ENCODE measurements at places on chromosomes 16 and 17. TPM values are rescaled to one million over a fixed set of nuclear protein-coding genes. Genes with fewer than 3 reads are reported as not detected.

- DNase-seq, result no peak
- peak overlapping the region; percentile 36 for H3K4me3 ChIP-seq
- H3K27ac ChIP-seq, result no peak overlapping the region
- no peaks in the 10 kb centered on the region for H3K36me3 ChIP-seq
- no peaks in the 10 kb centered on the region for H3K4me1 ChIP-seq
Observed at GRCh38 chr16:2842340-2843000, 12.4 kb downstream of the ZG16B start.

DNA sequence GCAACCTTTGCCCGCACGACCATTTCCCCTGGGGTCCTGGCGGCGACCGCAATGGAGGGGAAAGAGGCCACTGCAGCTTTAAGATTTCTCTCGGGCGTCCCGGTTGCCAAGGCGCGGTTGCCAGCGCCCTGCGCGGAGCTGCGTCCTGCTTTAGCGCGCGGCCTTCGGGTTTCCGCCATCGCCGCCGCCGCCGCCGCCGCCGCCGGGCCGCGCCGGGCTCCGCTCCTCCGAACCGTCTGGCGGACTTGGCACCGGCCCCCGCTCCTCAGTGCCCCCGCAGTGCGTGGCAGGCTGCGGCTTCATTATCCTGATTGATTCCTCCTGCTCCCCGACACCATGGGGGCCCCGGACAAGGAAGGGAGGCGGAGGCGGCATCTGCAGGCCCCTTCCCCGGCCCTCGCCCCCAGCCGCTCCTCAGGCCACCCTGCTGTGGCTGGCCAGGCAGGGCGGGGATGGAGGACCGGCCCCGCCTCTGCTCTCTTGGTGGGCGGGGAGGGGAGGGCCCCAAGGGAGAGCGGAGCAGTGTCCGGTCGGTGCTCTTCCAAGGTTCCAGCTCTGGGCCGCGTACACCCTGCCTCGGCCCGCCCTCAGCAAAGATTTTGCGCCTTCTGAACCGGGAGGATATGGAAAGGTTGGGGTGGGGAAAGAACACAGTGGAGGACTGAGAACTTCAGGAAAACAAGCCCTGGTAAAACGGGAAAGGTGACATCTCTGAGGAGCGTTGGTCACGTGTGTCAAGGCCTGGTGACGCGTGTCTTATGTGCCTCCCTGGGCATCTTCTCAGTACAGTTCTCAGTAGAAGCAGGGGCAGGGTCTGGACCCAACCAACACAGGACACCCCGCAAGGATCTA, 34.0 kb downstream of the NEUROD2 start:
- DNase-seq, result peak; percentile 68
- H3K36me3 ChIP-seq, result no peaks in the 10 kb centered on the region
- peak overlapping the region; percentile 65 for H3K4me3 ChIP-seq
- H3K4me1 ChIP-seq, result no peaks in the 10 kb centered on the region
- H3K27ac ChIP-seq, result peak overlapping the region; percentile 87
- no peaks in the 10 kb centered on the region for H3K27me3 ChIP-seq

DNA sequence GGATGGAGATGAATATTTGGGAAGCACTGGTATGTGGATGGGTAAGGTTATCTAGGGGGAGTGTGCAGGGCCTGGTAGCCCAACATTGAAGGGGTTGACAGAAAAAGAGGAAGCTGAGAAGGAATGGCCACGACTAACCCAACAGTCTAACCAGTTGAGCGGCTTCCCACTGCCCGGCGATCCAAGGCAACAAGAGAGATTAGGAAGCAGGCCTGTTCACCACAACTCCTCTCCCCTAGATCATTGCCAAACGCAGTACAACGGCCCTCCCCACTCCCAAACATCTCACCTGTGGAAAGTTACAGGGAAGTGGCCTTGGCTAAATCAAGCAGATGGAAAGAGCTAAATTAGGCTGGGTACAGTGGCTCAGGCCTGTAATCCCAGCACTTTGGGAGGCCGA, 11.2 kb upstream of the RANGRF start:
- no peaks in the 10 kb centered on the region for H3K36me3 ChIP-seq
- H3K4me1 ChIP-seq, result no peaks in the 10 kb centered on the region
- H3K27ac ChIP-seq, result no peak overlapping the region
- H3K4me3 ChIP-seq, result no peak overlapping the region
- H3K27me3 ChIP-seq, result no peaks in the 10 kb centered on the region

GLYR1 gene
- total RNA-seq, result 39.4 TPM

RNF112 gene
- 0.67 TPM for total RNA-seq
